ENCODE measurements at places on chromosomes 4 and X. TPM values are rescaled to one million over a fixed set of nuclear protein-coding genes. Genes with fewer than 3 reads are reported as not detected.

AR gene
- total RNA-seq, result 5.3 TPM

DCHS2 gene
- total RNA-seq, result 0.32 TPM

FGF13 gene
- 3.2 TPM for total RNA-seq

DNA sequence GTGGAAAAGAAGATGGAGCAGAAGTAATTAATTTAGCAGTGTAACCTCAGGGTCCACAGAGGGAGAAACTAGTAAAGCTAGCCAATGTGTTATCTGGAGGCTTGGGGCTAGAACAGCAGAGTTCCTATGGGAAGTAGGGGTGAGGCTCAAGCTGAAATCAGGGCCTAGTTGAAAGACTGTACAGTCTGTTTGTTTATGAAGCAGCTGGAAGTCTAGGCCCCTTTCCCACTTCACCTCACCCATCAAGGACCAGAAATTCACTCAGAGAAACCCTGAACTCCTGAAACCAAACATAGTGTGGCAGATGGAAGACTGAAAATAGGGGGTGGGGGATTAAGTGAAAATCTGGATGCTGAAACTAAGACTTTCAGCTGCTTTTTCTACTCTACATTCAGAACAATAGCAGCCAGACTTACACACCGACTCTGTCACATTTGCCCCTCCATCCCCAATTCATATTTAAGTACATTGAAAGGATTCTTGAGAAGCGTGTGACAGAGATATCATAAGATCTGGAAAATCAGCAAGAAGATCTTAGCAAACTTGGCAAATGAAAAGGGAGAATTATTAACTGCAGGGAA, 32.6 kb upstream of the FAM241A start:
- DNase-seq, result no peak

DNA sequence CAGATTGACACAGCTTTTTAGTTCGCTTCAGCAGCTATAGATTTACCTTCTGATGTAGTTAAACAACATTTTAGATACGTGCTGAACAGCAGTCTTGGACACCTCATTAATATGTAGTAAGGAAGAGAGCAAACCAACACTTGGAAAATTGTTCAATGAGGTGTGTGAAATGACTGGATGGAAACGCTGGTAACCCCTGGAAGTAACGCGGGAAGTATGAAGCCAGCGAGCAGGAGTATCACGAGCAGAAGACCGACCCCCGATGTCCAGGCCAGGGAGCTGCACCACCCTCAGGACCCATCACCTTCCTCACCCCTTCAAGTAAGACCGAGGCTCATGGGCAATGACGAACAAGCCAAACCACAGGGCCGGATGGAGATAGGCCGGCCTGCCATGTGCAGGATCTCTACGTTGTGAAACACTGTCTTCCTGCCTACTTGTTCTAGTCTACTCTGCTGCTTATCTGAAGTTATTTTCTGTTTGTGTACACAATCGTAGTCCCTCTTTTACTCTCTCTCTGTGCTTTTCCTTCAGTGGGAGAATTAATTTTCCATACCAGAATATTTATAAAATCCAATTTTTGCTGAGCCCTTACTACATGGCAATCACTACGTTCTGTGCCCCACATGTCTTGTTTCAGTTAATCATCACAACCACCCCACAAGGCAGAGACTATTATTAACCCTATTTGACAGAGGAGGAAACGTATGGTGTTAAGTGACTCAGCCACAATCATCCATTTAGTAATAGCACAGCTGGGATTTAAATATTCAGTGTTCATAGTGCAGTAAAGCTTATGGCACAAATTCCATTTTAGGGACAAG, 221.7 kb downstream of the APBB2 start:
- no peak for DNase-seq

- DNase-seq, result no peak
Observed at GRCh38 chr4:185651137-185651677, 115.9 kb upstream of the PDLIM3 start.

Data from upper lobe of right lung (tissue), 1 donor.